ENCODE measurements at places on chromosomes 4 and X.

- DNase-seq = no peak
These were observed 47.7 kb downstream of the HPGD start for GRCh38 chr4:174474457-174475075.

- DNase-seq = no peak
These were observed 138.8 kb downstream of the CPZ start for GRCh38 chr4:8731364-8731763.

- DNase-seq = no peak
These were observed 22.0 kb downstream of the ELF2 start for GRCh38 chr4:139154952-139155557.

- DNase-seq = no peak
These were observed 28.9 kb upstream of the PRPS1 start for GRCh38 chrX:107599450-107599861.

DNA sequence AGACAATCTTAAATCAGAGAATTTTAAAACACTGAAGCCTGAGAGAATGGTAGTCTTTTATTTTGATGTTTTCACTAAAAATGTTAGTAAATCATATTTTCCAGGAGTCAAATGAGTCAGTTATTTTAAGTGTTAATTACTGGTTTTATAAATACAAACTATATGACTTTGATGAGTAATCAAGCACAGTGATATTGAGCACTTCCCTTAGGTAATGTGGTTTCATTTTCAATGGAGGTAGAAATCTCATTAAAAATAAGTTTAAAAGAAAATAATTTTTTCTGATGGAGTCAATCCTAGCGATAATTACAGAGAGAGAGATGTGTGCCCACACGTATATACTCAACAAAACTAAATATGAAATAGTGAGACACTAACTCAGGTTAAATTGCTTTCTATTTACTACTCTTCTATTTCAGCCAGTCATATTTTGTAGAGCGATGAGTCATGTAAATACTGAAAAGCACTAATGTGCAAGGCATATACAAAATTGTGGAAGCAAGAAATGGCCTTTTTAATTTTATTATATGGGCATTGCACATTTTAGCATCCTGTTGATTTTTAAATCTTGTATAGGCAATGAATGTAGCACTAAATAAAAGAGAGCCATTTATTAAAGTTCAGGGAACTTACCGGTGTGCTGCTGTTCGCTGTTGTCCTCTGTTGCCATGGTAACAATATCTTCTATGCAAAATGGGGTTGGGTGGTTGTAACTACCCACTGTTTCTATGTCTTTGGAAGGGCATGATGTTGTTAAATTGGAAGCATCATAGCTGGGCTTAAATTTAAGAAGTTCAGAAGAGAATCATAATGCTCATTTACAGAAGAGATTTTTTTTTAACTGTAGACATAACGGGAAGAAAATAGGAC is 513.7 kb downstream of the TLL1 start:
- DNase-seq = no peak

DNA sequence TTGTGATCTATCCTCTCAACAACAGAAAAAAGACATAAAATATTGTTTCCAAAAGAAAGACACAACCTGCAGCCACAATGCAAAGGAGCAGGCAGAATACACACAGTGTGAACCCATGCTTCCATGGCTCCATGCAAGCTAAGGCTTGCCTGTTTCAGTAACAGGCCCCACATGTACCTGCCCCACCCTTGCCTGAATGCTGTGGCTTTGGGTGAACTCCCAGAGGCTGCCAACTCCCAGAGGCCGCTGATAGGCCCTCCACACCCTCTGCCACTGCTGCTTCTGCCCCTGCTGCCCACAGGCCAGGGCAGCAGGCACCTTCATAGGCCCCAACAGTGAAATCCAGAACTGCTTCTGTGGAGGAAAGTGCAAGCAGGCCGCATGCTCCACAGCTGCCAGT is 313.9 kb downstream of the CHIC1 start:
- DNase-seq = peak; percentile 26

GRCh38 chr4:81891005-81891996 is 419.6 kb upstream of the RASGEF1B start:
- DNase-seq = no peak

DNA sequence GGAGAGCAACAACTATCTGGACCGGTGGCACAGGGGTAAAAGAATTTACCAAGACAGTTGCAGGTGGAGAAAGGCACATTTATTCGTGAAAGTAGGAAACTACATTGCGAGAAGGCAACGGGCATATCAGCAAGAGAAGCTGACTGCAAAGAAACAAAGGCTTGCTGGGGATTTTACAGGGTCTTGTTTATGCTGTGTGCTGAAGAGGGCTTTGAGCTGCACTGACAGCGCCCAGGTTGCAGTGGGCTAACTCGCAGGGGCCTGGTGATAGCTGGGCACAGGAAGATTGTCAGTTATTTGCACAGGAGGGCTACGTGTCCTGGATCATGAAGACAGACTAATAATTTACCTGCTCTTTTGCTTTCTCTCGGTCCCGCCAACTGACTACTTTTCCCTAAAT is 10.7 kb downstream of the TLR3 start:
- DNase-seq = no peak

GRCh38 chr4:60039908-60040307 is 1160.2 kb upstream of the ADGRL3 start:
- DNase-seq = peak; percentile 1

DNA sequence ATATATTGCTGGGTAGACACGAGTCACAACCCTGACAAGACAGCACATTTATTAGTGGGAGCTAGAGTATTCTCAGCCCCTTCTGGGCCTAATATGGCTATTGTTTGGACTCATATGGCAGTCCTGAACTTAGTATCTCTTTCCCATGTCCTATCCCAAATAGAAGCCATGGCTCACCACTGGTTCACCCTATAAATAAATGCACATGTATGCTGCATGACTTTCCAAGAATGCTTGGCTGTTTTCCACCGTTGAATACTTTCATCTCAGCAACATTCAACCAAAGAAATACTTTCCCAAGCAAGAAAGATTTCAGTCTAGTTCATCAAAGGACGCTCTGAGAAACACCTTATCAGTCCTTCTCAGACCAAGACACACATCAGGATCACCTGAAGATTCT is 36.7 kb downstream of the SMPX start:
- no peak for DNase-seq

DNA sequence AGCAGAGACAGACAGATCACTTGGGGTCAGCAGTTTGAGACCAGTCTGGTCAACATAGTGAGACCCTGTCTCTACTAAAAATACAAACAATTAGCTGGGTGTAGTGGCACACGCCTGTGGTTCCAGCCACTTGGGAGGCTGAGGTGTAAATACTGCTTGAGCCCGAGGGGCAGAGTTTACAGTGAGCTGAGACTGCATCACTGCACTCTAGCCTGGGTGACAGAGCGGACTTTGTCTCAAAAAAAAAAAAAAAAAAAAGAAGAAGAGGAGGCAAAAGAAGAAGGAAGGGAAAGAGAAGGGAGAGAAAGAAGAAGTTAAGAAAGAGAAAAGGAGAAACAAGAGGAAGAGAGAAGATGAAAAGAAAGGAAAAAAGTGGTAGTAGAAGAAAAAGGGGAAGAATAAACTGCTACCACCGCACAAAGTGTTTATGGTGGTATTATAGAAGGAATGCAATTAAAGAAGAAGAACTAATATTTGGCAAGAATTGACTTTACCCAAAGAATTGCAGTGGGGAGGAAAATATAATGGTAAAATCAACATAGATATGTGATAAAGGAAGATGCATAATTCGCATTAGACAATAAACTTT is 19.6 kb upstream of the NSUN7 start:
- DNase-seq = no peak

DNA sequence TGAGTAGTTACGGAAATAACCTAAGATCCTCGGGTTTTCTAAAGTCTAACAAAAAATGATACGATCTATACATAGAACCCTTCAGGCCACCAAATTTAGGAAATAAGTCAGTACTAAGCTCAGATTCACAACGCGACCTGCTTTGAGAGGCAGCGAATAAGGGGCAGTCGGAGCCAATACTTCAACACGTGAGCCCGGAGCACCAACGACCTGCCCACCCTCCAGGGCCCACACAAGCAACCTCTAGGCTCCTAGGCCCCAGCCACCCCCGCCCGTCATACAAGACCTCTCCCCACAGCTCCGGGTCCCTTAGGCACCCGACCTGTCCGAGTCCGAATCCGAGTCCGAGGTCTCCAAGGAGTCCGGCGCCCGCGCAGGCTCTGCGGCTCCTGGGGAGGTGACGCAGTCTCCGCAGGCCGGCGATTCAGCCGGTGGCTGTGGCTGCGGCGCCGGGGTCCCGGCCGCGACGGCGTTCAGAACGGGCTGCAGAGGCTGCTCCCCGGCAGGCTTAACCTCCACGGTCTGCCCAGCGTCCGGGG is 580 bp downstream of the NAF1 start:
- peak; percentile 54 for DNase-seq

GRCh38 chr4:48481581-48481980 is 1.6 kb upstream of the SLC10A4 start:
- DNase-seq = no peak

DNA sequence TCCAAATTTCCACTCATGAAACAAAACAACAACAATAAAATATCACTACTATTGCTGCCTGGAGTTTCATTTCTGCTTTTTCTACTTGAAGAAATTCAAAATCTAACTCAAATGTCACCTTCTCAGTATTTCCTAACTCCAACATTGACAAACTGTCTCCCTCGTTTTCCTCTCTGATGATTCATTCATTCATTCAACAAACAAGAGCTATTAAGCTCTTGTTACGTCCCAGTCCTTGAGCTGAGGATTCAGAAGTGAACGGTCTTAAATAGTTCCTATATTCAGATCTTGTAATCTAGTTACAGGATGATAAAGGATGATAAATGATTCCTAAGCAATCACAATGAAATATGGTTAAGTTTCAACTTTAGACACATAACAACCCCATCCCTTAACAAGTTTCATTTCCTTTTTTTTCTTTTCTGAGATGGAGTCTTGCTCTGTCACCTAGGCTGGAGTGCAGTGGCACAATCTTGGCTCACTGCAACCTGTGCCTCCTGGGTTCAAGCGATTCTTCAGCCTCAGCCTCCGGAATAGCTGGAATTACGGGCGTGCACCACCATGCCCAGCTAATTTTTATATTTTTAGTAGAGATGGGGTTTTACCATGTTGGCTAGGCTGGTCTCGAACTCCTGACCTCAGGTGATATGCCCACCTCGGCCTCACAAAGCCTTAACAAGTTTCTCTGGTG is 1.7 kb downstream of the SLC9B2 start:
- DNase-seq = no peak

DNA sequence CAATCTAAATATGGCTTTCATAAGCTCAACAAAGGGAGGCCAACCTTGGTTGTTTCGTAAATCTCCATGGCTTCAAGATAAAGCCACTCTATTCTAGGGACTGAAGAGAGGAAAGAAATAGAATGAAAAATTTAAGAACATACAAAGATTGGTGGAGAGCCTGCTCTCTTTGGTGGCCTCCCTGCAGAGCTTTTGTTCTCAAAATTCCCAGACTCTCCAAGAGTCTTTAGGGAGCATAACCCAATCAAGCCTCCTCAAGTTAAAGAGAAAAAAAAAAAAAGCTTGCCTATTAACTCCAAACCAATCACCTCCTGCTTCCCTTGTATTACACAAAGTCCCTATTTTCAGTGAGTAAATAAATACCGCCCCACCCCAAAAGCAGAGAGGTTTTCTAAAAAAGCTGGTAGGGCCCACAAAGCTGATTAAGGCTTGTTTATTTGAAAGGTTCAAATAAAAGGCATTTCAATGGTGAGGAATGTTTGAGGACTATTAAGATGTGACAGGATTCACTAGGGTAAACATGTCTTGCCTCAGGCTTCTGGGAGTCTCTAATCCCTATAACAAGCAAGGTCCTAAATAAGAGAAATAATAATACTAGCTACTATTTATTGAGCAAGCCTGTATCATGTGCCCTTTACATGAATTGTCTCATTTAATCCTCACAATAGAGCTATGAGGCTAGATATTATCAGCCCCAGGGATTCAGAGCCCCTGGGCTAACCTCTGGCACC is 71.6 kb downstream of the GPC3 start:
- no peak for DNase-seq

- DNase-seq = peak; percentile 24
These were observed 140.7 kb downstream of the TMEM164 start for GRCh38 chrX:110143454-110144210.

- no peak for DNase-seq
These were observed 62.1 kb upstream of the S100G start for GRCh38 chrX:16587836-16588235.

- no peak for DNase-seq
These were observed 44.5 kb downstream of the TRIM2 start for GRCh38 chr4:153248641-153249198.

DNA sequence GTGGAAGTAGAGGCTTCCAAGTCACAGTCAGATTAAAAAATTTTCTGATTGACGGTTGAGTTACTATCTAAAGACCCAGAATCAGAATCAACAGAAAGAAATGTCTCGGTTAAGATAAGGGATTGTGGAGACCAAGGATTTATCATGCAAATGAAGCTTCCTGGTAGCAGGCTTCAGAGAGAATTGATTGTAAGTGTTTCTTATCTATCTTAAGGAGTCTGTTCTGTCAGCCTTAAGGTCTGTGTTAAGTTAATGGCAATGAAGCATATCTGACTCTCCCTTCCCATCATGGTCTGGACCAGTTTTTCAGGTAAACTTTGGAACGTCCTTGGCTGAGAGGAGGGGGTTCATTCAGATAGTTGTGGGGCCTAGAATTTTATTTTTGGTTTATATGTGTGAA is 780.2 kb downstream of the FAM133A start:
- no peak for DNase-seq

DNA sequence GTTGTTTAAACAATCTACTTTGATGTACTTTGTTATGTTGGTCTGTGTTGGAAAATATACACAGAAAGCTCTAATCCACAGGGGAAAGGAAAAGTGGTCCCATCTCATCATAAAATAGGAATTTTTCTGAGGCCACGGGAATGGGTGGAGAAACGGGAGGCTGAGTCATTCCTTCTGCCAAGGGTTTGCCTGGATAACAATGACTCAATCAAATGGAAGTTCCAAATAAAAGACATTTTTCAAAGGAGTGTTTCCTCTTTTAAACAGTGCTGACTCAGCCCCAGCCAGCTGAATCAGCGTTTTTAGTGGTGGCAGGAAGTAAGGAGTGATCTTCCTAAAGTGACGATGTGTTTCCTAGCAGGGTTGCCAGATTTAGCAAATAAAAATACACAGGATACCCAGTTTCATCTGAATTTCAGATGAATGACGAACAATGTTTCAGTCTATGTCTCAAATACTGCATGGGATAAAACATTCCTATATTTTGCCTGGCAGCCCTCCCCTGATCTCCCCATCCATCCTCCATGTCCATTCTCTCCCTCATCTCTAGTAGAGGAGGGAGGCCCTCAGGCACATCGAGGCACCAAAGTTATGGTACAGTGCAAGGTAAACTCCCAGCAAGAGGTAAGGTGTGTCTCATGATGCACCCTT is 345.4 kb upstream of the GATB start:
- peak; percentile 90 for DNase-seq

DNA sequence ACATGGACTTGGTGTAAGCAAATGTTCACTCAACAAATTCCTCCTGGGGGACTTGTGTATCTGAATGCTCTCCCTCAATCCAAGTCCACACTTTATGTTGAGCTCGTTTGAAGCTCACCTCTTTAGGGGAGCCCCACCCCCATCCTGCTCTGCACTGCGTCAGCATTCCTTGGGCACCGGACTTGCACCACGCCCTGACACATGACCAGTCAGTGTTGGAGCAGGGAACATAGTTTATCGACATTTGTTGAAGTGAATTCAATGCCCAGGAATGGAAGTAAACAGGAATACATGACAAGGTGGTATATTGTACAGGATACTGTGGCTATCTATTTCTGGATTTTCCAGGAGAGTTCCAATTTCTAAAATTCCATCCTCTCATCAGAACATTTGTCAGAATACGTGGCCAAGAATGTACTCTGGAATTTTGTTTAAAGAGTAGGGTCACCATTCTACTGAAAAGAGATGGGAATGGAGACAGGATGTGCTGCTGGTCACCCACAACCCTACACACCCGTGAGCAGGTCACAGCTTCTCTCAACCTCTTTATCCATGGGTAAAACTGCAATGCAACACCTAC is 60.0 kb upstream of the LNX1 start:
- peak; percentile 46 for DNase-seq
